ENCODE measurements at places on chromosomes 3 and 15.
A peak's percentile ranks its signal among the peaks of the same experiment; 100 is the strongest.

DNA sequence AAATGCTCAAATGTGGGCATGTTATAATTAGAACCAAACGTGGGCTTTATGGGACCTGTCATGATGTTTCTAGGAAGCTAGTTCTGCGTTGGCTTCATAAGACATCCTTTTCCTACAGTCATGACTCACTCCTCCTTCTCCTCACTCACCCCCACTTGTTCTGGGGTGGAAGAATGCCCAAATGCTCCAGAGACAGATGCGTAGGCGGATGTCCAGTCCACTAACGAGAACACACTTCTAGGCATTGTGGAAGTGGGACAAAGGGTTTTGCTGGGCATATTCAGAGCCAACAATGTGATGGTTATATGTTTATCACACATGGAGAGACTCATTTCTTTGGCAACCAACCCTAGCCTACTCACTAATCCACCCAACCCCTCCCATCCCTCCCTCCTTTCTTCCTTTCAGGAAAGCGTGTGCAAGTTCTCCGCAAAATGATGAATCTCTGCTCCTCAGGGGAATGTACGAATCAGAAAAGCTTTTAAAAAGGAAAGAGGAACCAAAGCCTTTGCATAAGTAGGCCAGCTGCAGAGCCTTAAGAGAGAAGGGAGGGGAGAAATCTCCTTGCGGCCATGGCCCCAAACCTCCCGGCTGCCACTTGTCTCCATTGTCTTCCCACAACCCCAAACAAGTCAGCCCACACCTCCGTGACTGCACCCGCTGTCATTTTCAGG is 123.0 kb upstream of the SPRED1 start:
- no peak for DNase-seq

- no peak for DNase-seq
Measured at GRCh38 chr3:117524890-117525289, 815.3 kb downstream of the TUSC7 start.

DNA sequence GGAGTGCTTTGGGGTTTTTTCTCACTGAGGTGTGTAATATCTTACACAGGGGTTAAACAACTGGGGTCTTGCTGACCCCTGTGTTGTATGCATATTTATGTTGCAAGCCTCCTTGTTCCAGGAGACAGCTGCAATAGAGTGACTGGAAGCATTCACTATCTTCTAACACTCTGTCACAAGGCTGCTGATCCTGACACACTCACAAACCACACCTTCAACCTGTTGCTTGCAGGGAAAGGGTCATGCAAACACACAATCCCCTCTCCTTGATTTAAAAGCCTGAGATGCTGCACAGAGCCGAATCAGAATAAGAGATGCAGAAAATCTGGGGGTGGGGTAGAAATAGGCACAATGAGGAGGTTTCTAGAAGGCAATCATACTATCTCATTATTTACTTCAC is 197.3 kb downstream of the CADPS start:
- DNase-seq = no peak

GRCh38 chr3:194632809-194633348 is 340 bp downstream of the TMEM44 start:
- no peak for DNase-seq

DNA sequence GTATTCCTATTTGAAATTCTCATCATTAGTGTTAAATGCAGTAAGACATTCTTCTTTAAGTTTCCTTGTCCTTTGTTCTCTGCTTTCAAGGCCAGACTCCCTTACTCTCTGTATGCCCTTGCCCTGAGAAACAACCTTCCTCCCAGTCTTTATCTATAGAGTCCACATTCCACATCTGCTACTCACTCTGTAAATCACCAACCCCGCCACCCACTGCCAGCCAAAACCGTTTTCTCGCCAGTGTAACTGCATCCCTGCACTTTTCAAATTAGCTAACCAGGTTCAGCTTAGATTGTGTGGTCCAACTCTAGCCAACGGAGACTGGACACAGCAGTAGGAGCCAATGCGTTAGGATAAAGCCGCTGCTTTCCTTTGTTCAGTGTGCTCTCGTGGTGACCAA is 402.4 kb upstream of the PDZRN3 start:
- no peak for DNase-seq

DNA sequence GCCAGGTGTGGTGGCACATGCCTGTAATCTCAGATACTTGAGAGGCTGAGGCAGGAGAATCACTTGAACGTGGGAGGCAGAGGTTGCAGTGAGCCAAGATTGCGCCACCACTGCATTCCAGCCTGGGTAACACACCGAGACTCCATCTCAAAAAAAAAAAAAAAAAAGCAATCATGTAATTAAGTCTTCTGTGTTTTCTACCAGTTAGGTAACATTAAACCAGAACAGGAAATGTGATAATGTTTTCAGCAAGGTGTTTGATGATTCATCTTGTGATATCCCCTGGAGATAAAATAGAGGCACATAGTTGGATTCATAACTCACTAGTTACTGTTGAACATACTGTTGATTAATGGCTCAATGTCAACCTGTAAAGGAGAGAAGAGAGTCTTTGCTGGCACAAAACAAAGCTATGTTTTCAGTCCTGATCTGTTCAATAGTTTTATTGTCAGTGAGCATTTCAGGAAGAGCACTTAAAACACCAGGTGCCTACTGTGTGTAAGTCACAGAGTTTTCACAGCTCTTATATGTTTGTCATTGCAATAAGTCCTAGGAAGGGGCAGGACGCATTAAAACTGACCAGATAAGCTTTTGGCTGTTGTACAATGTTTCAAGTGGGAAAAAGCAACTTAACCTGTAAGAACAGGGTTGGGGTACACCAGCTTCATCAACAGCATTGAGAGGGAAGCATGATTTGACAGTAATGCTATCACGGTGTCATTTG is 19.5 kb downstream of the DNAJB11 start:
- no peak for DNase-seq

DNA sequence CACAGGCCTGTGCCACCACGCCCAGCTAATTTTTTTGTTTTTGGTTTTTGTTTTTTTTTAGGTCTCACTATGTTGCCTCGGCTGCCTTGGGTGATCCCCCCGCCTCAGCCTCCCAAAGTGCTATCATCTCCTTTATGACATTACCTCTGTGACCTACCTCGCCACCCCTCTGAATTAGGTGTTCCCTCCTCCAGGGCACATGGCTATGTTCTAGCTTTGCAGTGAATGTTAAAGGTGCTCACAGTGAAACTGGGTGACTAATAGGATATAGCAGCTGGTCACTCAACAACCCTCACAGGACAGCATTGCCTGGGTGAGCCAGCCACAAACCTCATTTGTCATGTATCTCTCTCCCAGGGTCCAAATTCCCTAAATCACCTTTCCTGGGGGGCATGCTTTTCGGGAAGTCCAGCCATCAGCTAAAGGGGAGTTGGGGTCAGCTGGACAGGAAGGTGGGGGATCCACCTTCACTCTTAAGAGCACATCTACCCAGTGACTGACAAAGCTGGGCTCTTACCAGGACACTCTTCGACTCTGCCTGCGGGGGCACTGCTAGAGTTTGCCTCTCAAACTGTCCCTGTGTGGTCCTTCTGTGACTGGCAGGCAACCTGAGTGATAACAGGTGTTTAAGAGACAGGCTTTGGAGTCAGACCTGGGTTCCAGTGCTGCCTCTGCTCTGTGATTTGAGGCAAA is 1.6 kb upstream of the TTLL3 start:
- DNase-seq = no peak

DNA sequence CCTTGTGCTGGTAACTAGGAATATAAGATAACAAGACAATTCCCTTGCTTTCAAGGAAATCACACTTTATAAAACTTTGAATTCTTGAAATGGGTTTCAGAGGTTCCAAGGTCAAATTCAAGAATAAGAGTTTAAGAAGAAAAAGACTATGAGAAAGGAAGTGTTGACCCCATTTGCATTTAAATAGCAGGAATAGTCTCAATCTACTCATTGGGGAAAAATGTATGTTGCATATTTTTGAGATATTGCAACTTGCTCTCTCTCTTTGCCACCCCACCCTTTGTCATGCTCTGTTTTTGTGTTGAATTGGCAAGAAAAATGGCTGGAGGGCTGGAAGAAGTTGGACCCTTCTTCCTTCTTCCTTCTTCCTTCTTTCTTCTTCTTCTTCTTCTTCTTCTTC is 699.2 kb downstream of the TUSC7 start:
- DNase-seq = no peak

- DNase-seq = no peak
Measured at GRCh38 chr15:48654801-48655200, 9.3 kb upstream of the FBN1 start.

DNA sequence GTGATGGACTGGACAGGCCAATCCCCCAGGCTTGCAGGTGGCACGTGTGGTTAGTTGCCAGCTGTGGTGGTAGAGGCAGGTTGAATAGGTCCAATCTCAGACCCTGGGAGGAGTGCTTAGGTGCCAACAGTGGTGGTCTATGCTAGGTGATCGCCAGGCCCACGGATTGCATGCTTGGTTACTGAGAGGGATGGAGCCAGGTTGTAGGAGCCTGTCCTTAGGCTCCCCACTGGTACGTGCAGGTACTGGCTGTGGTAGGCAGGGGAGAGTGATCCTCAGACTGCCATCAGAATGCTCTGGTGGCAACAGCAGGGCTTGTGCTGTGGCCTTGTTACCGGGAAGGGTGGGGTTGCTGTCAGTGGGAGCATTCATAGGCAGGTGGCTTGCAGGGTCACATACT is 44.7 kb downstream of the NCK1 start:
- no peak for DNase-seq

GRCh38 chr3:122258757-122259371 is 66.2 kb upstream of the CSTA start:
- DNase-seq = peak; percentile 43

DNA sequence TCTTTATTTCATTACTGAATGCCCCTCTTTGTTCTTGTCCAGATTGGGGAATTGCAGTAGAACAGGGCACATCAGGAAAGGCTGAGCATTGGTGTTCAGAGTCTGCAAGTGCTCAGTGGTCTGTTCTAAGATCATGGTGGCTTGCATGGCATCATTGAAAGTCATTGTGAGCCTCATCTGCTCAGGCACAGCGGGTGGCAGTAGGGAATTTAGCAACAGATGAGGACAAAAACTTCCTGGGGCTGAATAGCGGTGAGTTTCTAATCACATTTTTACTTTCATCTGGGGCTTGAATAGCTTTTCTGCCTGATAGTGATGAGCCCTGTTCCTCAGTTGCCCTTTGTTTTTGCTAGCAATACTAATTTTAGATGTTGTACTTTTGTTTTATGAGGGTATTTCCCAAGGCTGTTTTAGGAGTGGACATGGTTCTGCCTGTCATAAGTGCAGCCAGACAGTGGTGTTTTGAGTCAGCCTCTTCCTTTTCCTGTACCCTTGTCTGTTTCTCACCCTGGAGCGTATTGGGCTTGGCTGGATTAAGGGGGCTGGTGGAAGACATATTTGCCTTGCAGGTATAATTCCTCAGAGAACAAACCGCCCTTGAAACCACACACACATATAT is 127.2 kb upstream of the IL12A start:
- DNase-seq = no peak

DNA sequence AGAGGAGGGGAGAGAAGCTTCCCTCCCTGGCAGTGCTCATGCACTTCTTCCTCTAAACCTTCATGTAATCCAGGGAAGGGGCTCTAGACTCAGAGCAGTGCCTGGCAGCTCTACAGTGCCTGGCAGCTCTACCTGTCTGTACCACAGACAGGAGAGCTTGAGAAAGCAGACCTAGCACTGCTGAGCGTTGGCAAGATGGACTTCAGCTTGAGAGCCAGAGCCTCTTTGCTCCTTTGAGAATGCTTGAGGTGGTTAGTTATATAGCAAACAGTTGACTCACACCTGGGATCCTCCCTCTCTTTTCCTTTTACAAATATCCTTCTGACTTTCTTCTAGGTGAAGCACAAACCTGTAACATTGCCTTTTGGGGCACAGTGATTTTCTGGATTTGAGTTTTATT is 20.9 kb downstream of the FBXO22 start:
- DNase-seq = no peak

DNA sequence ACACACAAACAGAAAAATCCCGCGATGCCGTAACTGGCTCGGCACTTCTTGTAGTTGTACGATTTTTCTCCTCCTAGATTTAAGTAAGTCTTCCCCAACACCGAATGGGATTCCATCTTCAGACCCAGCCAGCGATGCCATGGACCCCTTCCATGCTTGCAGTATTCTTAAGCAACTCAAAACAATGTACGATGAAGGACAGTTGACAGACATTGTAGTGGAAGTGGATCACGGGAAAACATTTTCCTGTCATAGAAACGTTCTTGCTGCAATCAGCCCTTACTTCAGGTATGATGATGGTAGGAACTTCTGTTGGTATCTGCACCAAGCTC is 763 bp downstream of the KBTBD8 start:
- DNase-seq = no peak

GRCh38 chr3:160210799-160211221 is 14.4 kb upstream of the C3orf80 start:
- DNase-seq = no peak

DNA sequence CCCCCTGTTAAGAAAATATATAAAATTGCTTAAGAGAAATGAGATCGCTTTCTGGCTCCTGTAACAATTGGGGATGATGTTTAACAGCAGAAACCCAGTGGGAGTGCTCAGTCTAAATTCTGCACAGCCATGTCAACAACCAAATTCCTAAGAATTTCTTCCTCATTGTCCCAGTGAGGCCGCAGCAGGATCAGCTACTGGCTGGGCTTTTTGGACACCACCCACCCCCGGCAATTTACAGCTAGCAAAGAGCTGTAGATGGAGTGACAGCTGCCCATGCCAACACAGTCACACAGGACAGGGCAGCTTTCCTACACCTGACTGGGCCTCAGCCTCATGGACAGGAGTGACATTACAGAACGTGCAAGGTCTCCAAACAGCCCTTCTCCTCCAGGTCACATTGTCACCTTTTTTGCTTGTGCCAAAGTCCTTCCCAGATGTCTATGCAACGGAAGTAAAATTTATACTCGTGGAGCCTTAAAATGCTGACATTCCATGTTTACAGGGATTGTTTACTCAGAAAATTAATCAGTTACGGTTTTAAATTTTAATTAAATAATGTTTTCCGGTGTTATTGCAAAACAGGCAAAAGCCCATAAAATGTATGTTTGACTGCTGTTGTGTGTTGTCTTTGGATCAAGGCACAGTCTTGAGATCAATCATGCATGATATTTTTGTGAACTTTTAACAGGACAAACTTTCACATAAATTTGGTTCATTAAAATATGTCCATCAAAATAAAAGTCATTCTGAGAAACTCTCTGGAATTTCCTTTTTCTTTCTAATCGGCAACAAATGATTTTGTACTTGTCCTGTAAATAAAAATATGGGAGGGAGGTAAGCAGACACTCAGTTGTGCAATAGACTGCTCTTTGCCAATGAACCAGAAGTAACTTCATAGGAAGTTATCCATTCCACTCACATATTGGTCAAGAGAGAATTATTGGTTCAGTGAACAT is 943.2 kb downstream of the MCTP2 start:
- DNase-seq = no peak

DNA sequence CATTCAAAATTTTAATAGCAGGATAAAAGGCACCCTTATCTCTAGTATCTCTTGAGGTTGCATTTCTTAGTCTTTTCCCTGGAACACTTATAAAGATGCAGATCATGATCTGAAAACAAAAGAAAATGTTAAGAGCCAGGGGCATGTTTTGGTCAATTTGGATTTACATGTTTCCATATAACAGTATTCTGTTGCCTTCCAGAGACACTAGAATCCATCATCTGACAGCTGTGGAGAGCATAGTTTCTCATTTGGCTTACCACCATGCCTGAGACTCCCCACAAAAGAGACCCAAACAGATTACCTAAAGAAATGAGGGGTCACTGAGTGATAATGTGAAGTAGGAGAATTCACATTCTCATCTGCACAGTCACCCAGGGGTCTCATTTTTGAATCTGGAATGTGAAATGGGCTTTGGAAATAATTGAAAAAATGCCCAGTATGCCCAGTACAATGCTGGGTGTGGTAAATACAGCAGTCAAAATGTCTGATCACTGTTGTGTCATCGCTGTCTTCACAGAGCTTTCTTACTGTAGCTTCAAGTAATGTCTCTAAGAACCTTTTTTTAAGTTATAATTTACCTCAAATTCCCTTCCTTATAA is 79.9 kb upstream of the ZBTB20 start:
- DNase-seq = no peak

Data from NCI-H1092 (cell line).